Left renal pelvis (tissue), 4 donors: ENCODE measurements at places on chromosomes 3 and 15. TPM values are rescaled to one million over a fixed set of nuclear protein-coding genes. Genes with fewer than 3 reads are reported as not detected.

GRCh38 chr3:154018100-154018696 is 103.0 kb upstream of the ARHGEF26 start:
- DNase-seq = no peak

The ACOX2 gene
- 19.0 TPM for polyA plus RNA-seq

DNA sequence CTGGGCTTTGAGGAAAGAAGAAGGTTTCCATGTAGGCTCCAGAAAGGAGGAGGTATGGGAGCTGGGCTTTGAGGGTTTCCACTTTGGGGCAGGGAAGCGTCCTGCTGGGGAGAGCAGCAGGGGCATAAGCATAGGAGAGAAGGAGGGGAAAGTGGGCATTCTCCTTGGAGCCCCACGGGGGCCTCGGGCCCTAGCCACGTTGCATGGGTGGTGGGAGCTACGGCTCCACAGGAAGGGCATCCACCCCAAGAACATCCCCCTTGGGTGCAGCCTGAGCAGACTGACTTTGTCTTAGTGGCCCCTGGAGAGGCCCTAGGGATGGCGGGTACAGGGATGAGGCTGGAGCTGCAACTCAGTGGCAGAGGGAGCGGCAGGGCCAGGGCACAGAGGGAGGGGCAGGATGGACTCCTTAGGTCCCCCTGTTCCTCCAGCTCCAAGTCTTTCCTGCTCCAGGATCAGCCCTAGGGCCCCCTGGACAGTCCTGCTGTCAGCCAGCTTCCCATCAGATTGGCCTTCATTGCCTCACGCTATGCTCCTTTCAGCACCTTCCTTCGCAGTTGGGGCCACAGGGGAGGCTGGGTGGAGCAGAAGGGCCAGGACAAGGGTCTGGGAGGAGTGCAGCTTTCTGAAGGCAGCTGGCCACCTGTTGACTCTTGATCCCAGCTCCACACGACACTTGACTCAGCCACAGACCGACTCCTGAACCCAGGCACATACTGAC is 22.9 kb downstream of the PRR20G start:
- DNase-seq = no peak

The C3orf18 gene
- polyA plus RNA-seq = 20.9 TPM

- DNase-seq = no peak
Measured at GRCh38 chr3:195558602-195559001, 15.5 kb upstream of the PPP1R2 start.

The CHRM5 gene
- 0.29 TPM for polyA plus RNA-seq

- DNase-seq = no peak
Measured at GRCh38 chr3:7270731-7271130, 409.8 kb downstream of the GRM7 start.

The SCAANT1 gene
- polyA plus RNA-seq = 1.7 TPM

- DNase-seq = no peak
Measured at GRCh38 chr15:52783929-52784798, 6.0 kb downstream of the ONECUT1 start.
